ENCODE measurements at places on chromosomes 11 and 22.

DNA sequence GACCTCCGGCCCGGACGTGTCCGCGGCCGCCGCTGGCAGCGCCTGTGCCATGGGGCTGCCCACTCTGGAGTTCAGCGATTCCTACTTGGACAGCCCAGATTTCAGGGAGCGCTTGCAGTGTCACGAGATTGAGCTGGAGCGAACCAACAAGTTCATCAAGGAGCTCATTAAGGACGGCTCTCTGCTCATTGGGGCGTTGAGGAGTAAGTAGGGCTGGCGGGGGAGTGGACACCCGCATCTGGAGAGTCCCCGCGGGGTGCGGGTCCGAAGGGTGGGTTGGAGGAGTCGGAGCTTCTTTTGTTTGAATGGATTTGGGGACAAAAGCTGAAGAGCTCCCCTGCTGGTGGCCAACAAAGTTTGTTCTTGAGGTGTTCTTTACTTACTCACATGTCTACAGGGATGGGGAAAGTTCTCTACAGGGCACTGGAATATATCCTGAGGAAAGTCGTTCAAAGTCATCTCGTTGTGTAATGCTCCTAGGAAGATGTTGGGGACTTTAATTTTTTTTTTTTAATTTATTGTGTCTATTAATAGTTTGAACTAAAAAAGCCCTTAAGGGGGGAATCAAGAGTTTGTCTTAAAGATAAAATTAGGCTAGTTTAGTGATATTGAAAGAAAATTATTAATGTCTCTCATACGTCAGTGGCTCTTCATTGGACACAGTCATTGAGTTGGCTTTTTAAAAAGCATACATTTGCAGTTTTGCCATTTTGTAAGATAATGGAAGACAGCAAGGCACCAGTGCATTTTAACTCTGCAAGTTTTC lies 725 bp downstream of the ARHGAP42 start:
- DNase-seq: peak; percentile 53

DNA sequence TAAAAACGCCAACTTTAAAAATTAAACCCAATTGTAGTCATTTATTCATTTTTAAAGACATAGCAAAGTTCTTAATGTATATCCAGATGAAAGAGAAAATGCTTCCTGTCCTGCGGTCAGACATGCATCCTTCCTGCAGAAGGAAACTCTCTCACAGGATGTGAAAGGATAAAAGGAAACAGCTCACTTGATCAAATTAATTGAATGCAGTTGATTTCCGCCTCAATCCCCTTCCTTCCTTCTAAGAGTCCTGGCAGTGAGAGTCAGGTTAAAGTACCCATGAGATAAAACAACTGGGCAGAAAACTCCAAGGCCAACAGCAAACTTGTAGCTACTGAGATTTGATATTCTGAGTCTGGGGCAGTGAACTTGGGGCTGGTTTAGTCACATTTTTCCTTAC lies 38.5 kb downstream of the CWC15 start:
- no peak for DNase-seq

DNA sequence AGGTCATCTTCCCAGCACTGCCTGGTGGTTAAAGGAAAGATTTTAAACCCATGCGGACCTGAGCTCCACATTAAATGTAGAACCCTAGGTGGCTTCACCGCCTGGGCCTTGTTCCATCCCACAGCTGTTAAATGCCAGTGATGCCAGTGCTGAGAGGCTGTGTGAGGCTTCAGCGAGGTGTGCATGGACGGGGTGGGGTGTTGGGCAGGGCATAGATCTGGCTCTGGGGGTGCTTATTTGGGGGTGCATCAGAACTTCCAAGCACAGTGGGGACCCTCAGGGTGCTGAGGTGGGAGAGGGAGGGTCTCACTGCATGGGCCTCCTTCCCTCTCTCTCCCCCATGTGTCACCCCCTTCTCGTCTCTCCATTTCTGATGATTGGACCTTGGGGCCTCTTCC lies 90.1 kb upstream of the B3GAT1 start:
- no peak for DNase-seq

DNA sequence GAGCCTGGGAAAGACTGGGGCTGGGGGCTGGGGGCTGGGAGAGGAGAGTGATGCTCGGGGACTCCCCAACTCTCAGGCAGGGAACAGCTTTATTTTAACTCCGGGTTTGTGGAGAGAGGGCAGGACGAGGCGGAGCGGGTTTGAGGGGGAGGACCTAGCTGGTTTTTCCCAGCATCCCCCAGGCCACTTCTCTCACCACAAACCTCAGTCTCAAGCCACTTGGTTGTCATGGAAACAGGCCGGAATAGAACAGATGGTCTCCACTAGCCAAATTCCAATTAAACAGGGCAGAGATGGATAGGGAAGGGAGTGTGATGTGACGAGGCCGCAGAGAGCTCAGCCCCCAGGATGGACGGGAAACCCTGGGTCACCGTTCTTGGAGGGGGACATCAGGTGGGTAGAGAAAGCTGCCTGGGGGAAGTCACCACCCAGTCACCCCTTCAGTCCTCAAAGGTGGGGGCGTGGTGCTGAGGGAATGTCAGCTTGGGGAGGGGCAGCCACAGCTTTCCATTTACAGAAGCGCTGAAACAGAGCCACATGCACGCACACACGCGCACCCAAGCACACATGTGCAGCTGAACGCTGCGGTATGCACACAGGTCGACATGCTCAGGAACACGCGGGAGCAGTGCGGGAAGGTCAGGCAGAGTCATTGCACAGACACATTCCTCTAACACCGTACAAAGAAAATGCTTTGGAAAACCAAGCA lies 19.2 kb downstream of the NECTIN1 start:
- no peak for DNase-seq

DNA sequence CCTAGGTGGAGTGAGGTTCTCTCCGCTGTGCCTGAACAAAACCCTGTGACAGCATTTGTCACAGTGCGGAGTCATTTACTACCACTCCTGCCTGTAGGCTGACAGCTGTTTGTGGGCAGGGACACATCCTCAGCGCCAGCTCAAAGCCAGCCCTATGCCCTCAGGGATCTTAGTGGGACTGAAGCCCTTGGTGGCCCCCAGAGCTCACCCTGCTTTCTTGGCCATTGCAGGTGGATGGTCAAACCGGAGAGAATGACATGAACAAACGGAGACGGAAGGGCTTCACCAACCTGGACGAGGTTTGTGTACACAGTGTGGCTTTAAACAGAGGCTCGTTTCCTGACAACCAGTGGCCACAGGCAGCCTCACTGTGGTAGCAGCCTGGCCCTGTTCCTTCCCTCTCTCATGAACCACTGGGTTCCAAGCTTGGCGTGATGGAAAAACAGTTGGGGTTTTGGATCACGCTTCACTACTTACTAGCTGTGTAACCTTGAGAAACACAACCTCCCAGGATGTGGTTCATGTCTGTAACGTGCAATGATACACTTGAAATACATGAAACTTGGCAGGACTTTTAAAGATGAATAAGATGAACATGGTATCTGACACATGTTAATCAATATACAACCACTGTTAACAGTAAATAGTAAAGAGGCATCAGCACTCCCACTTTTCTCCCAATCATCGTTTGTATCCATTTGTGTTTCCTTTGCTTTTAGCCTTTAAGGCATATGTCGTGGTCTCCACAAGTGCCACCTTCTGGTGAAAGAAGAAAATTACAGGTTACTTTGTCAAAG lies 125.8 kb downstream of the MICAL2 start:
- DNase-seq: no peak

- peak; percentile 63 for DNase-seq
These were observed 6.0 kb upstream of the OR5B21 start for GRCh38 chr11:58513747-58514367.

GRCh38 chr11:74279256-74279655 lies 32.2 kb downstream of the P4HA3 start:
- no peak for DNase-seq

GRCh38 chr22:37318364-37319109 lies 36.2 kb downstream of the CYTH4 start:
- no peak for DNase-seq

DNA sequence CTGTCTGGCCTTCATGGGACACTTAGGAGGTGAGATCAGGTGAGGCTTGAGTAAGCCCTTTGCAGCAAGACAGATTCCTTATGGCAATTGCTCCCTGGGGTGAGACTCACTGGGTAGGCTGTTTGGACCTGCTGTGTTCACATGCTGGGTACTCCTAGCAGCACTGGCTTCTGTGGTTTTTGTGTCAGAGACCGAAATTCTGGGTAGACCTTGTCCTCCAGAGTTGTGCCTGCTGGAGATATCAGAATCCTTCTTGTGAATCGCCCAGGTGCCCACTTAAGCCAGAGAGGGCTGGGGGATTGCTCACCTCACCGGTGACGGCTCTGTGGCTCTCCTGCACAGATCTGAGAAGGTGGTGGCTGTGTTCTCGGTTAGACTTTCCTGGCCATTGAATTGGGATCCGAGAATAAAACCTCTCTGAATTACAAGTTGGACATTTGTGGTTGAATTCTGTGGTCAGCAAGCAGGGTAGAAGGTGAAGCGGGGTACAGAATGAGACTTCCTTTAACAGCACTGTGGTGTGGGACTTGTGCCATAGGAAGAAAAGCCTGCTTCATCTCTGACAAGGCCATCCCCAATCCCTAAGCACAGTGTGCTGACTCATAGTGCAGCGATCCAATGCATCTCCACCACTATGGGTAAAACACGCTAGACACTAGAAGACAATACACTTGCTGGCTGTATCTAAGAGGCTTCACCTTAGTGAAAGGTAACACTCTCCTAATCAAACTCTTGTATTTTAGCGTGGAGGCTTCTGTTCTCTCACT lies 52.5 kb upstream of the TTC12 start:
- DNase-seq: no peak

DNA sequence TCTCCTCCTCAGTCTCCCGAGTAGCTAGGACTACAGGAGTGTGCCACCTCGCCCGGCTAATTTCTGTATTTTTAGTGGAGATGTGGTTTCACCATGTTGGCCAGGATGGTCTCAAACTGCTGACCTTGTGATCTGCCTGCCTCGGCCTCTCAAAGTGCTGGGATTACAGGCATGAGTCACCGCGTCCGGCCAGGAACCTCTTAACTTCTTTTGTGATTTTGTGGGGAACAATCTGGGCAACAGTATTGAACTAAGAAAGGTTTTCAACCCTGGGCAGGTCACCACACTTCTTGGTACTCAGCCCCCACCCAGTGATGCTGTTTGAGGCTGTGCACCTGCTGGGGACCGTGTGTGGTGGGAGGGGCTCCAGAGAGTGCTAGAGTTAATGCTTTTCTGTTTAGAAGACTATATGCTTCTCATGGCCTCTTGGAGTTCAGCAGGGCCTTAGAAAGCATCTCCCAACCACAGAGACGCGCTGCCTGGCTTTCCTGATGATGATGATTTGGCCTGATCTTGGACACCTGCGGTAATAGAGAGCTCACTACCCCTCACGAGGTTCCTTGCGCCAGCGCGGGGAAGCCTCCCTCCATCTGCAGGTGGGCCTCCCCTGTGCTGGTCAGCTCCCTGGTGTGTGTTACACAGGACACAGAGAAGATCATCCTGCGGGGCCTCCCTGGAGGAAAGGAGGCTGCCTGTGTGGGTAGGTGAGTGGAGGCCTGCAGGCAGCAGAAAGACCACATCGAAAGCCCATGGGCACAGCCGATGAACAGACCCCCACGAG lies 1.2 kb downstream of the DENND6B start:
- DNase-seq: no peak

GRCh38 chr11:60145677-60146076 lies 37.2 kb downstream of the MS4A6A start:
- DNase-seq: no peak

- no peak for DNase-seq
These were observed 37.2 kb upstream of the TH start for GRCh38 chr11:2208691-2209369.

DNA sequence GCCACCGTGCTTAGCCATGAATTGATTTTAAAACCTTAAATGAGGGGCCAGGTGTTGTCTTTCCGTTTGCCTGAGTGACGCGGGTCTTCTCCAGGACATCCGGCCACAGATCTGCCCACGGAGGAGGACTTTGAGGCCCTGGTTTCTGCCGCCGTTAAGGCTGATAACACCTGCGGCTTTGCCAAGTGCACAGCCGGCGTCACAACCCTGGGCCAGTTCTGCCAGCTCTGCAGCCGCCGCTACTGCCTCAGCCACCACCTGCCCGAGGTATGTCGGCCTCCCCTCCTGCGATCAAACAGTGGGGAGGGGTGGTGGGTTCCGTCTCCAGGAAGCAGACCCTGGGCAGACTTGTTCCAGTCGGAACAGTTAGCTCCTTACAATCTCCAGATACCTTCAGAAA lies 34.4 kb downstream of the IGHMBP2 start:
- DNase-seq: no peak

DNA sequence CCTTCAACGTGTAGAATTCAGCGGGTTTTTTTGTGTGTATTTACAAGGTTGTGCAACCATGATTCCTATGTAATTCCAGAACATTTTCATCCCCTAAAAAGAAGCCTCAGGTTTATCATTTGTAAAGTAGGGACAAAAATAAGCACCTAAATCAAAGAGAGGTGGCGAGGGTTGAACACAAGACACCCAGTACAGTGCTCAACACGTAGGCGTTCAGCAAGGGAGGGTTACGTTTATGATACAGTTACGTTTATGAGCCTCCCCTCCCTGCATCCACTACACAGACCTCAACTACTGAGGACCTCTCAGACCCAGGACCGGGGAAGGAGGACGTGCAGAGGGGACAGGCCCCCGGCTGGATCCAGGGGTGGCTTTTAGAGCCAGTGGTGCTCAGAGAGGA lies 44.7 kb downstream of the FLRT1 start:
- no peak for DNase-seq

DNA sequence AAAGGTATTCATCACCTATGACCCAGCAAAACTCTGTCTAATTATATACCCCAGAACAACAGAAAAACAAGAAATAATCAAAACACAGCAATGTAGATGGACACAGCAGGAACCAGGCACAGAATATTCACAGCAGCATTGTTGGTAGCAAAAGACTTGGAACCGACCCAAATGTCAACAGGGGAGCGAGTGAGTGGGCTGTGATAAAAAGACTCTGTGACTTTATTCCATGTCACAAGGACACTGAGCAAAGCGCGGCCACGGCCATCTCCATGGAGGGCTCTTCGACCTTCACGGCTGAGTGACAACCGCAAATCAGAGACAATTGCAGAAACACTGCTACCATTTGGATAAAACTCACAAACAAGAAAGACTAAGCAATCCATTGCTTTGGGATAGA lies 1373.1 kb downstream of the TBC1D22A start:
- DNase-seq: no peak

- DNase-seq: no peak
These were observed 113.5 kb downstream of the NTM start for GRCh38 chr11:131483877-131484276.

GRCh38 chr22:19559324-19559811 lies 35.2 kb upstream of the CLDN5 start:
- no peak for DNase-seq

- no peak for DNase-seq
These were observed 2.0 kb downstream of the SERPINH1 start for GRCh38 chr11:75563978-75564552.

- no peak for DNase-seq
These were observed at the start of gene CLCF1 for GRCh38 chr11:67372993-67373647. Gene CLCF1 (minus strand): TSS chr11:67373598. CDS start chr11:67373539, 59 bp downstream.

DNA sequence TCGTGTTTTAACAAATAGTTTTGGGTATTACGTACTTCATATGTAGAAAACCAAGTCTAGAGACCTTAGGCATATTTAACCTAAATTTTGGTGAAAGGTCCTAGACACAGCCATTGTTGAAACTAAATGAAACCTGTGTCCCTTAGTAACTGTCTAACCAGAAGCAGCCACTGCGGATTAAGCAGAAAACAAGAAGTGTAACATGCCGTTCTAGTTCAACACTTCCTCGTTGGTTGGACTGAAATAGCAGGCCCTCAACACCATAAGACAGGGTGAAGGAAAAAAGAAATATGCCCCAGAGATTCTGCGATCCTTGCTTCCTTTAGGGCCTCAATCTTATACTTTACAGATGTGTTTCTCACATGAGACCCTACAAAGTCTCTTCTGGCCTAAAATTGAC lies 2.0 kb downstream of the NAA40 start:
- DNase-seq: no peak

Measured in putamen (tissue), 1 donor.